ENCODE measurements at places on chromosomes 5 and 9.

DNA sequence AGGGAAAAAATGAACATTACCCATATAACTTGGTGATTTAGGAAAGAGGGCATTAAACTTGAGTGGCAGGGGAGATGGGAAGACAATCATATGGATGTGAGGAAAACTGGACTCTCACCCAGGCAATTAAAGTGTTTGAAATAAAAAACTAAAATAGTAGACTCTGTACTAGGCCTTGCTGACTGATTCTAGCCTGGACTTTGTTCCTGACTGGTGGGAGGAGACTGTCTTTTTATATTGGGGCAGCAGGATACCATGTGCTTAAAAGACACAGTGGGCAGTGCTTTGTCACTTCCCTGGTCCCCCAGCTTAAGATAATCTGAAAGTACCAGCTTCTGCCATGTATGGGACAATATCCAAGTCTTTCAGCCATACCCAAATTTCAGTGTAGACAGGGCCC, 107.0 kb downstream of the ACTL7B start:
- DNase-seq = no peak

DNA sequence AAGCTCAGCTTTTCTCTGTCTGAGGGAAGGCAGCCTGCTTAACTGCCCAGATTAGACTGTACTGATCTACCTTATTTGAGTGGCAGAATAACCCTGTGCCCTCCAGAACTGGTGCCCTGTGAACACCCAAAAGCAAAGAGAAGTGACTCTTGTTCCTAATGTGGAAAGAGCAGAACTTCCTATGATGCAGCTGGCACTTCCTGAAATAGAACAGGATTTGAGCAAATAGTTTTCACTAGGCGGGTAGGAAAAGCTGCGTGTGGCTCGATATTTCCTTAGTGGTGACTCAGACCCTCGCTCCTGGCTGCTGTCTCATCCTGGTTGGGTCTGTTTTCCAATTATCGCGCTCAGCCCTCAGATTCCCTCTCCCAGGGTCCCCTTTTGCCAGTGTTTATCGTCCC, 89.9 kb downstream of the SH3TC2 start:
- no peak for DNase-seq

DNA sequence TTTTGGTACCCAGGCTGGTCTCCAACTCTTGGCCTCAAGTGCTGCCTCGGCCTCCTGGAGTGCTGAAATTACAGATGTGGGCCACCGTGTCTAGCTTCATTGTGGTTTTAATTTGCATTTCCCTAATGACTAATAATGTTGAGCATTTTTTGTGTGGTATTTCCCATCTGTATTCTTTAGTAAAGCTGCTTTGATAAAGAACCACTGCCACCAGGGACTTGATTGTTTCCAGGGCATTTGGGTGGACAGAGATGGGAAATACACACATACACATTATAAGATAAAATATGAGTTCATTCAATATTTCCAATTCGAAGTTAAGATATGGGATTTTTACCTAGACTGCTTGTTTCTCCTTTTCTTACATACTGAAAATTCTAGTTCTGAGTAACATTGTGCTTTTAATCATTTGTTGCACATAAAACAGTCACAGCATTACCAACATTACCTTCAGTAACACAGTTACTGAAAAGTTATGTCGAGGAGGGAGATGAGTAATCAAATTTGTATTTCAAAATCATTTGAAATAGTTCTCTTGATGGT, 28.9 kb downstream of the HABP4 start:
- no peak for DNase-seq

- peak; percentile 7 for DNase-seq
Observed at GRCh38 chr5:112174959-112175594, 244.0 kb downstream of the EPB41L4A start.

- DNase-seq = no peak
Observed at GRCh38 chr5:96839071-96839592, 31.4 kb upstream of the ERAP1 start.

DNA sequence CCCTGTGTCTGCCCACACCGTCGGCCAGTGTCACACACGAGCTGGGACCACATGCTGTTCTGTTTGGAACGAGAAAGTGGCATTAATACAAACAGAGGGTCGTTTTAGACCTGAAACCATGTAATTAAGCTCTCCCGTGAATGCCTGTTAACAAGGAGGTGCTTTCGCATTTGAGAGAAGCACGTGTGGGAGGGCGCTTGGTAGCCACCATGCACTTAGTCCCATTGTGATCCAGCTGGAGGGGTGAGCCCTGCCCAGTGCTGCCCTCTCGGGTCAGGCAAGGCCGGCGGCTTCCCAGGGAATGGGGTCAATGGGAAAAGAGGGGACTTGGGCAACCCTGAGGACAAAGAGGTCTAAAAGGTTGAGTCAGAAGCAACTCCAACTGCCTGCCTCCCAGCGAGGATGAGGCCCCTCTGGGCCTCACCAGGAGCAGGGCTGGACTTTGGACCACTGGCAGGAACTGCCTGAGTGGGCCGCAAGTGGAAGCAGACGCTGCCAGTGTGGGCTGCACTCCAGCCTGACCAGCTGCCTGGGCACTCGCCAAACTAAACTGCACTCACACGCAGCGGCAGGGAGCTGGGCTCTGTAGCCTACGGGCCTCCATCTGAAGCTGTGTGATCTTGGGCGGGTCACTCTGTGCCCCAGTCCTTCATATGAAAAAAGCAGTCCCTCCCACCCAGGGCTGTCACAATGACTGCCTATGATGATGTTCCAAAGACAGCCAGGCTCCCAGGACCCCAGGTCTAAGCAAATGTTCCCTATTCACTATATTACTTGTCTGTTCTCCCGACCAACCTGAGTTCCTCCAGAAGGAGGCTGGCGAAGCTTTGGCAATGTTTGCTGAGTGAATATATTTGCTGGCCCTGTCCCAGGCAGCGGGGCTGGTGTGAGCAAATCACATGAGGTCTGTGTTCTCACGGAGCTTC, 195.7 kb downstream of the CDK5RAP2 start:
- no peak for DNase-seq

DNA sequence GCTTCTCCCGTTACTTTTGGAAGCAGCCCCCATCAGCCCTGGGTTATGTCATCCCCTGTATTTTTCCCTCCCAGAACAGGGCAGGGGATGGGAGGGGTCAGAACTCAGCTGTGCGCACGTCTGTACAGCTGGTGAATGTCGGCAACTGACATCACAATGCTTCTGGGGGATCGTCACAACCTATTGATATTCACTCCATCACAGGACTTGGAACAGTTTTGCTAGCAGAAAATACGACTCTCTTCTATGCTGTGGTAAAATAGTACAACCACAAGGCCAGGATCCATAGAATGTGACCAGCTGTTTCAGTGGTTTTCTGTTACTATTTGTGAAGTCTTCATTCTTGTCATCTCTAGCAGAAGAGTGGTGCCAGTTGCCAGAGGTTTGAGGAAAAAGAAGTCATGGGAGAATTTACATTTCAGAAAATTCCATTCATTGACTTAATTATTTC, 77.1 kb upstream of the KLF4 start:
- DNase-seq = no peak

DNA sequence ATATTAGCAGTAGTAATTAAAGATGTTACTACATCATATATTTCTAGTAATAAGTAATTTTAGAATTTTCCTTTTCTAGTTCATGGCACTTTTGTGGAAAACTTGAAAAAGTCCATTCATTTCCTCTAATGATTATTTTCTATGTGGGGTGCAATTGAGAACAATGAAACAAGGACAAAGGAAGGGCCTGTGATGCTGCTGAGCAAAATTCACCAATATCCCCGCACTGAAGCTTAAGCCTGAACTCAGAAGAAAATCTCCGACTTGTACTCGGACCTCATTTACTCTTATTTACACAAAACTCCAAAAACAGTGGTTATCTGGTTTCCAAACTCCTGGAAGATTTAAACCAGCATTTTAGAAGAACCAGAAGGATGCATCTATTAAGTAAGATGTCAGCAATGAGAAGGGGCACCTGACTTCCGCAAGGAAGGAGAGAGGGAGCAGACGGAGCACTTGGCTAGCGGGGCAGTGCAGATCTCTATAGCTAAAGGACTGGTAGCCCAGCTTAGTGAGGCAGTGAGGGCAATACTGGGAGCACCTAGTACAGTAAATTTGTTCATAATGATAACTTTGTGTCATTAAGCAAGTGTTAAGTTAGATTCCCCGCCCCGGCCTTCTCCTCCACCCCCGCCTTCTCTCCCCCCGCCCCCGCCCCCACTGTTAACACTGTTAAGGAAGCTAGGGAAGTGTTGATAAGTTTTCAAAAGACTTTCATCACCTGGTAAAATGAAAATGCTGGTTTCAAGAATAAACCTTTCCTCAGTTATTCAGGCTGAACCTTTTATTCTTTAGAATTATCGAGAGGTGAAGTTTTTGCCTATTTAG, 123.3 kb downstream of the ZSWIM6 start:
- DNase-seq = no peak

DNA sequence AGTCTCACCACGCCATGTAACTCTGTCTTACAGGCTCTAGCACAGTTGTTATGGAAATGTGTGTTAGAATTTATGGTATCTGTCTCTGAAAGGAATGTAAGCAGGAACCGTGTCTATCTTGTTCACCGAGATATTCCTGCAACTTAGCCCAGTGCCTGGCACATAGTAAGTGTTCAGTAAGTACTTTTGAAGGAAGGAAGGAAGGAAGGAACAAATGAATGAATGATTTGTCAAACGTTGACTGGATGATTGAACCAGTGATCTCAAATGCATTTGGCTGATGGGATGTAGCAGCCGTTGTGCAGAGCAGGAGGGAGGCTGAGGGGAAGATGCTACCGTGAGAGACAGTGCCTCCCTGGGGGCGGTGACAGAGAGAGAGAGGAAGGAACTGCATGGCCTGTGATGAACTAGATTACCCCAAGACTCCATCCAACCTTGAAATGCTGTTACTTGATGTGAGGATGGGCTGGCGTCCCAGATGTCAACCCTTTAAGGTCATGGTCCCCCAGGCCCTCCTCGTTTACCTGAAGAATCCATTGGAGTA, 47.5 kb upstream of the PPARGC1B start:
- no peak for DNase-seq

DNA sequence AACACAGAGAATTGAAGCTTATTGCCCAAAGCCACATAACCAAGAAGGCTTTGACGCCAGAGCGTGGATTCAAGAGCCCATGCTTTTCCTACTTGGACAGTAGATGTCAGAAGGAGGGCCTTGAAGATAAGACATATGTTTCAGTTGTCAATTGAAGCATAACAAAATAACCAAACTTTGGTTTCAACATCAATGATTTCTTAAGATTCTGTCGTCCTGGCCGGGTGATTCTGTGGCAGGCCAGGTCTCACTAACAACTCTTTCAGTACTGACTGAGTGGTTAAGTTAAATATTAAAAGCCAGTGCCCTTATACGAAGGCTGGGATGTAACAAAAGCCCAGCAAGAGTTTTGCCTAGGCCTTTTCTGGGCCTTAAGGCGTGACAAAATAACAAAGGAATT, 94.0 kb downstream of the RCL1 start:
- DNase-seq = no peak

GRCh38 chr5:139658928-139659667, 10.9 kb downstream of the CXXC5 start:
- no peak for DNase-seq

- no peak for DNase-seq
Observed at GRCh38 chr9:89428901-89429890, 68.7 kb downstream of the SEMA4D start.

- no peak for DNase-seq
Observed at GRCh38 chr5:111551569-111552275, 39.4 kb upstream of the STARD4 start.

DNA sequence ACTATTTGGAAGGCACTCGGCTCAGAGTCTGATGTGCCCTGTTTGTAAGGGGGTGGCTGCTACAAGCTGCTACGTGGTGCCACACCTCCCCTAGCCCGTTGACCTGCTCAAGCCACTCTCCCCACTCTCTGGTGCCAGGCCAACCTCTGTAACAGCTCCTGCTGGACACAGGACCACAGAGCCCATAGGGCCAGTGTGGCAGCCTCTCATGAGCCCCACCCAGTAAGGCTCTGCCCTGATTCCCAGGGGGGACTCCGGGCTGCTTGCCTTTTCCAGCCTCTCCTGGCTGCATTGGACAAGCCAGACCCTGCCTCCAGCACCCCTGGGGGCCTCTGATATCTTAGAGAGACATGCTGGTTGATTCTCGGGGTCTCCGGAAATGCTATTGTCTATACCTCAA, 53.3 kb upstream of the ANGPTL2 start:
- DNase-seq = no peak

DNA sequence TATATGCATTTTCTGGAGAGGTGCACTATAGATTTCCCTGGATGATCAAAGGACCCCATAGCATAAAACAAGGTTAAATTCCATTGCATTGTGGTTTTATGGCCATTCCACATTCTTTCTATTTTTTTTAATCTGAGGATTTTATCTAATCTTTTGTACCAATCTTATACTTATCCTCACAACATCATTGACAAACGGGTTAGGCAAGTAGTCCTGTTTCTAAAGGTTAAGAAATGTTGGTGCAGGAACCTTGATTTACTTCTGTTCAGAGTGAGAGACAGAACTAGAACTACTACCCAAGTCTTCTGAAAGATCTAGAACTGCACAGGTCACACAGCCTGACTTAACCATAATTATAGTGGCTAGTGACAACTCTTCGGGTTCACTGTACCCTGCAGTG, 5.7 kb upstream of the DAB2 start:
- DNase-seq = no peak

- no peak for DNase-seq
Observed at GRCh38 chr5:15085671-15086070, 214.1 kb upstream of the ANKH start.

DNA sequence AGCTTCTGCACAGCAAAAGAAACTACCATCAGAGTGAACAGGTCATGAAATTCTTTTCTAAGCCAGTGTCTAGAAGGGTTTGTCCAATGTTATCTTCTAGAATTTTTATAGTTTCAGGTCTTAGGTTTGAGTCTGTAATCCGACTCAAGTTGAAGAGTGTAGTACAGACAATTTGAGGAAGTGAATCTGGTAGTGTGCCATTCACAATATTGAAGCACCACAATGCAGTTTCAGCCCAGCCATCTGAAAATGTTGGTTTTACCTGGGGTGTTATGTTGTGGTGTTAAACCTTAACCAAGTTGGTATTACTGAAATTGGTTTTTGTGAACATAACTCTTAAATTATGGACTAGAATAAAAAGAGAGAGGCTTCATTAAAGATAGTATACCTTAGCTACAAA, 77.2 kb downstream of the ADAMTS16 start:
- no peak for DNase-seq

GRCh38 chr5:132677682-132678400, 4.1 kb downstream of the IL4 start:
- no peak for DNase-seq

DNA sequence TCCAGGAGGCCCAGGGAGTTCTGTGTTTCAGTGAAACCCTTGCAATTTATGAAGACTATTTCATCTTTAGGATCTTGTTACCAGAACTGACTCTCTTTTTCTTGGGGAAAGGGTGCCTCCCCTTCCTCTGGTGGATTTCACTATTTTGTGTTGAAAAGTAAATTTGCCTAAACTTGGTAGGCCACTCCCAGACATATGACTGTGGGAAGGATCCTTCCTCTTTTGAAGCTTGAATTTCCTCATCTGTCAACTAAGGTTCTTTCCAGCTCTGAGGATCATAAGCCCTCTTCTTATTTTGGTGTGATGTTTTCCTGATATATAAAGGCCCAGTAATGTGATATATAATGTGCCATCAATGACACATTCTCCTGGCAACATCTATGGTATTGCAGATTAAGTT, 59.1 kb upstream of the ZFAND5 start:
- no peak for DNase-seq
